ENCODE measurements at places on chromosomes 2 and 18.
A peak's percentile ranks its signal among the peaks of the same experiment; 100 is the strongest.

DNA sequence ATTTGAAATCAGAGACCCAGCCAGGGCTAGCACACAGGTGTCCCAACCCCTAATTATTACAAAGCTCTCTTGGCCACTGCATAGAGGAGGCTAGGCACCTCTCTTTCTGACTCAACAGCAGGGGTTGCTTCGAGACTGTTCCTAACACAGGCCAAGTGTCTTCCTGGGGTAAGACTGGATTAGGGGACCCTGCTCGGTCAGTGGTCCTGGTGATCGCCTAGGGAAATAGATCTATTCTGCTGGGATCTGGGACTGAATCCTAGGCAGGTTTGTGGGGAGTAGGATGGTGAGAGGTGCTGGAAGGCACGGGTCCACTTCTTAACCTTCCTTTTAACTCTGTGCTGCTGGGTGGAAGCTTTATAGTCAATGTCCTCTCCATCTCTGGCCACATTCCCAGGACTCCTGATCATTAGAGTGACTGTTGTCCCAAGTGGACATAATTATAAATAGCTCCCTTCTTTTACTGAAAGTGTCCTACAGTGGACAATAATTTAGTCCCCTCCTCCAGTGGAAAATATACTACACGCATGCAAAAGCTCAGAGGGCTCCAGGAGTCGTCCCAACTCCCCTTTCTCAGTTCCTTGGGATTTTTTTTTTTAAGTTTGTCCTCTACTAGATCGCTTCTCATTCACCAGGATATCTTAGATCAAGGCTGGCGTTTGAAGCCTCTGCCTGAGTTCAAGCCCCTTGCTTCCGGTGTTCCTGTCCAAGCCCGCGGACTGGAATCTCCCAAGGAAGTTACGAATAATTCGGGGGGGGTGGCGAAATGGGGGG, 1.3 kb upstream of the TRIB2 start:
- no peaks in the 10 kb centered on the region for H3K36me3 ChIP-seq
- H3K4me3 ChIP-seq = peak overlapping the region; percentile 78
- peaks cover 3% of the 10 kb centered on the region for H3K4me1 ChIP-seq

DNA sequence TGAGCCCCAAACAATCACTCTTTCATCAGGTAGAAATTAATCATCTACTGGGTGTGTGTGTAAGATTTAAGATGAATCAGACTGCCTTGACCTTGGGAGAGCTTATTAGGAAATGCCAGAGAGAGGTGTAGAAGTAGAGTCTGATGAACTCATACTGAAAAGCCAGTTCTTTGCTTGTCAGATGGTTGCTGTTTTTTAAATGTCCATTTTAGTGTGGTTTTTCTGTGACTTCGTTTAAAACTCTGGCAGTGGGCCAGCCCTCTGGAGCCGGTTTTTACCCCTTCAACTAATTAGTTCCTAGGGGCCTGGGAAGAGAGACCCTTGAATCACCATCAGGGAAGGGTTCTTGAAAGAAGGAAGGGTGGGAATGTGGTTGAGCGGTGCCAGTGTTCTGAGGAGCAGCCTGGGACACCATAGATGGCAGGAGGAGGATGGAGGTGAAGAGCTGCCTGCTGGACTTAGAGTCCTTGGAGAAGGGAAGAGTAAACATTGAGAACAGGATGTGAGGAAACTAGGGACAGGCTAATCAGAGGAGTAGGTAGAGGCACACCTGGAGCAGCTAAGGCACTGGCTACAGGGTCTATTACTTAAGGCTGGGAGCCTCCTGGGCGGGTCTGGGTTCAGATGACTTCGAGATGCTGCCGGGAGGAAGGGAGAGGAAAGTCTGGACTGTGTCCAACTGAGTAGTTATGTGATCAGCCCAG, 66.1 kb downstream of the LRRFIP1 start:
- peak overlapping the region; percentile 83 for H3K4me3 ChIP-seq
- H3K36me3 ChIP-seq = no peaks in the 10 kb centered on the region
- peaks cover 6% of the 10 kb centered on the region for H3K4me1 ChIP-seq
- no peak overlapping the region for H3K27ac ChIP-seq

- H3K4me3 ChIP-seq = no peak overlapping the region
- DNase-seq = no peak
- no peaks in the 10 kb centered on the region for H3K36me3 ChIP-seq
- peaks cover 2% of the 10 kb centered on the region for H3K4me1 ChIP-seq
- no peak overlapping the region for H3K27ac ChIP-seq
These were observed 5.7 kb downstream of the MBD5 start for GRCh38 chr2:148026573-148026972.

GRCh38 chr2:151238527-151239487, 22.9 kb downstream of the RBM43 start:
- no peak overlapping the region for H3K4me3 ChIP-seq
- H3K27ac ChIP-seq = no peak overlapping the region

- no peak overlapping the region for H3K4me3 ChIP-seq
- no peak overlapping the region for H3K27ac ChIP-seq
- no peaks in the 10 kb centered on the region for H3K27me3 ChIP-seq
These were observed 27.3 kb downstream of the SFXN5 start for GRCh38 chr2:73043929-73044832.

DNA sequence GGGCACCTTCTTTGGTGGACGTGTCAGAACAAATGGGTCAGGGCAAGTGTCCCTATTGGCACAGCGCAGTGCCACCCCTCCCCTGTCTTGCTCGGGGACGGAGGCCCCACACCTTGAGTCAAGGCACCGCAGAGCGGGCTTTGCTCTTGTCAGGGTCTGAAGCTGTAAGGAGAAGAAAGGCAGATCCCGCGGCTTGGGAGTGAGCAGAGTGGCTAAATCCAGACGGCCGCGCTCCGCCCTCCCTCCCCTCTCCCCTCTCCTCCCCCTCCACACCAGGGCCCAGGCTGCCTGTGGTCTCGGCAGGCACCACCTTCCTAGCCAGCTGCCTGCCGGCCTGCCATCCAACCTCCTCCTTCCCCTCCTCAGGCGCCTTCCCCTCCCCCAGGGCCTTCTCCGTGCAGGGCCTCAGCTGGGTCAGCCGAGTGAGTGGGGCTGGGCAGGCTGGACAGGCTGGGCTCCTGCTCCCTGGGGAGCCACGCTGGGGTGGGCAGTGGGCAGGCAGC, 25.8 kb downstream of the SPEG start:
- H3K36me3 ChIP-seq = no peaks in the 10 kb centered on the region
- no peaks in the 10 kb centered on the region for H3K27me3 ChIP-seq

GRCh38 chr2:106342831-106343251, 125.4 kb downstream of the RGPD3 start:
- H3K36me3 ChIP-seq = no peaks in the 10 kb centered on the region
- H3K27me3 ChIP-seq = no peaks in the 10 kb centered on the region
- no peak overlapping the region for H3K27ac ChIP-seq
- H3K4me3 ChIP-seq = no peak overlapping the region

GRCh38 chr18:75478996-75479880, 51.7 kb upstream of the SMIM21 start:
- H3K36me3 ChIP-seq = no peaks in the 10 kb centered on the region
- H3K27me3 ChIP-seq = no peaks in the 10 kb centered on the region
- H3K4me3 ChIP-seq = no peak overlapping the region
- peaks cover 2% of the 10 kb centered on the region for H3K4me1 ChIP-seq
- DNase-seq = no peak
- H3K27ac ChIP-seq = no peak overlapping the region

DNA sequence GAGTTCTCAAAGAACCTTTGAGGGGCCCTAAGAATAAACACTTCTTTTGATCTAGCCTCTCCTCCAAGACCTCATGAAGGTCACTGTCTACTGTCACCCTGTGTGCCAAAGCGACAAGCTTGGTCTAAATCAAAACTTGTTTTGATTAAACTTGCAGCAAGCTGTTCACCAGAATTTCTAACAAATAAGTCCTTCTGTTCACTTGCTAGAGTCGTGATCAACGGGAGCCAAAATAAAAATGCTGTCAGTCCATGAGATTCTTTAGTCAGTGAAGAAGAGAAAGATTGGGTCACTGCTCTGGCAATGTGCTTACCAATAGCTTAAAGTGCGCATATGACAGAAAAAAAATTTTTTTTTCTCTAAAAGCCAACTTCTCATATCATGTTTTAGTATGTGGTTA, 53.9 kb upstream of the GALNT5 start:
- DNase-seq = no peak
- no peaks in the 10 kb centered on the region for H3K36me3 ChIP-seq
- H3K4me1 ChIP-seq = no peaks in the 10 kb centered on the region
